ENCODE measurements at places on chromosomes 5 and 9.

DNA sequence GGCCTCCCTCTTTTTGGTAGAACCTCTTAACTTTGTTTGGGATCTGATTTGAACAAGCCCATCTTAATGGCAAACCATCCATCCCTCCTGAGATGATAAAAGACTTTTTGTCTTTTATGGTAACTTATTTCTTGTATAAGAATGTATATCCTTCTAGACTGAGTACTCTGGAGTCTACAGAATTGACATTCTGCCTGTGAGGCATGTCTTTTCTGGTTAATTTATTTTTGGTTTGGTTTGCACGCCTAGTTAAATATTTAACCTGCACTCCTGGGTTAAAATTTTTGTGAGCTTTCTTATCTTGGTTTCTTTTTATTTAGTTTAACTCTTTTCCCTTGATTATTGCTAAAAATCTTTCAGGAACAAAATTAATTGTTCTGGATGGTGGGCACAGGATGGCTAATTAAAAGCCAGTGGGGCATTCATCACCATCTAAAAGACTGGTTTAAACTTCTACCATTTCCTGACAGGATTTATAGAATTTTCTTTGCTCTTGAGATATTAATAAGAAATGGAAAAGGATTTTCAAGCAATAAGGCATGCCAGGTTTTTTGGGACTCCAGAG lies 50.3 kb downstream of the PHAX start:
- DNase-seq: no peak

GRCh38 chr9:97710356-97711222 lies 13.4 kb upstream of the XPA start:
- DNase-seq: peak; percentile 68

DNA sequence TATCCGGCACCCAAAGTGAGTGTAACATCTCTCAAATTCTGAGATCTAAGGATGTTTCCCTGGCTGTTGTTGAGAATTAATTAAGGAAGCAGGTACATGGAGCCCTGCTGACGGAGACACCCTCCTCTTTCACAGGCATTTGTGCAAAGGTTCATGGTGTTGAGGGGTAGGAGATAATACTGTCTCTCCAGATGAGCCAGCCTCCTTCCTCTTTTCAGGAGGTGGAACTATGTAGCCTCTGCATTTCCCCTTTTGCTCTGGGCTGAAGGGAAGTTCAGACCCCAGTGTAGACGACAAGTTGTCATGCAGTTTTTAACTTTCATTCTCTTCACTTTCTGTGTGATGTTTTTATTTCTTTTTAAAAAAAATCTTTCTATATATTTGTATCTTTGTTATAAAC lies 107.5 kb downstream of the GALNT10 start:
- DNase-seq: no peak

GRCh38 chr5:122404653-122405362 lies 92.8 kb downstream of the SNCAIP start:
- DNase-seq: no peak

DNA sequence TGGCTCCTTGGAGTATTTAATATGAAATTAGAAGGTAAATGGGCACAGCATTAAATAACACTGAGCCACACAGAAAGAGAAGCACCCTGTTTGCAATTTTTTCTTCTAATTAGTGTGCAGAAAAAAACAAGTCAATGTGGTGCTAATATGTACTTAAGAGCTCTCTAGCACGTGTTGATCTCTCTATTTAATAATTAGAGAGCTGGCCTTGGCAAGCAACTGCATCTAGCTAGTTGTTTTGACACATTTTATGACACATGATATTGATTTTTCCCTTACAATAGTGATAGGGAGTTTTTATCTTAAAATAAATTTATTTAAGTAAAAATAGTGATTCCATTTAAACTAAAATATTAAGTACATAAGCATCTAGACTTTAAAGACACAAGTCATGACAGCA lies 54.5 kb upstream of the NUDT12 start:
- no peak for DNase-seq

GRCh38 chr9:137975527-137975913 lies 97.9 kb downstream of the CACNA1B start:
- DNase-seq: no peak

DNA sequence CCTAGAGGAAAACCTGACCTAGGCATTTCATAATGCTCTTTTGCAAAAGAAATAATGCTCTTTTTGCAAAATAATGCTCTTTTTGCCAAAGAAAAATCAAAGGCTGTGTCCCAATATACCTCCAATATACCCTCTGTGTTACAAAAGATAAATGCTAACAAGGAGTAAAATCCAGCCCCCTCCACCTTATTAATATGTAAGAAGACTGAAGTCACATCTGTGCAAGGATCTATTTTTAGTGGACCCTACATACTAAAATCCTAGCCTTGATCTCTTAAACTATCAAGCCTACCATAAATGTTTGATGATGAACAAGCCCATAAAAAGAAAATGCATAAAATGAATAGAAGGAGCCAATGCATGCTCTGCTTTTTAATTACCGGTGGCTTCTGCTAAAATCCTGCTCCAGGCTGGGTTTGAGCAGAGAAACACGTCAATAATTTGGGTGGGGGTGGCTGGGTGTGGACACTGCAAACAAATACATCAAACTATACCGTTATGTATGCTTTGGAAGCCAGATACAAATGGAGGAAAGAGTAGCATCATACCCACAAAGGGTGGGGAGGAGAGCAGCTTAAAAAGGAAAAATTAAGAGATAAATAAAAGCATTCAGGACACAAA lies 131.6 kb downstream of the SEMA6A start:
- no peak for DNase-seq

DNA sequence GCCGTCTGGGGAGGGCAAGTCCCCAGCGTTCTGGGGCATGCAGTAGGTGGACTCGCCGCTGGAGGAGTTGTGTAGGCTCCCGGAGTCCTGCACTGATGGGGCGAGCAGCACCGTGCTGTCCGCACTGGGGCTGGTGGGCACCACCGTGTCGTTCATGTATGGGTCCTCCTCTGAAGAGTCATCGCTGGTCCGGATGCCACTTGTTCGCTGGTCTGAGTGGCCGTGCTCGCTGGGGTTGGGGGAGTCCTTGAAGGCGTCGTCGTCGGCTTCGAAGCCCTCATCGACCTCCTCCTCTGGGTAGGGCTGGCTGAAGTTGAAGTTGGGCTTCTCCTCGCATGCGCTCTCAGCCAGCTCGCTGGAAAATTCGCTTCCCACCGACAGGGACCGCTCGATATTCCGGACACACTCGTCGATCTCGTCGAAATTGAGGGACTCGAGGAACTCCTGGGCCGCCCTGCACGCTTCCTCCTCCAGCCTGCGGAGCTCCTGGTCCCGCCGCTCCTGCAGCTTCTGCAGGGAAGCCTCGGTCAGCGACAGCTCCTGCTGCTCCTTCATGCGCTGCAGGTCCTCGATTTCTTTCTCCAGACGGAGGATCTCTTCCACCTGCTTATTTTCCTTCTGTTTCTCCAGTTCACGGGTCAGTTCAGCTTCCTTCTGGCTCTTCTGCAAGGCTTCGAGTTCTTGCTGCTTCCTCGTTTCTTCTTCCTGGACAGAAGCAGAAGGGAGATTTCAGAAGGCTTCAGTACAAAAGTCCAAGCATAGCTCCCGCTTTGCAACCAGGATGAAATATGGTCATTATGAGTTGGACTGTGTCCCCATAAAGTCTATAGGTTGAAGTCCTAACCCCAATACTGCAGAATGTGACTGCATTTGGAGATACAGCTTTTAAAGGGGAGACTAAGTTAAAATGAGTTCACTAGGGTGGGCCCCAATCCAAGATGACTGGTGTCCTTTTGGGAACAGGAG lies 84.6 kb upstream of the RETREG1 start:
- no peak for DNase-seq

GRCh38 chr9:121721770-121722169 lies 70.3 kb downstream of the DAB2IP start:
- no peak for DNase-seq

GRCh38 chr9:132582276-132582785 lies at the start of gene BARHL1:
Gene BARHL1, plus strand, starts transcription at chr9:132582606. Its CDS starts 192 bp downstream, at chr9:132582798.
- DNase-seq: no peak

GRCh38 chr9:87139099-87139730 lies 191.9 kb upstream of the GAS1 start:
- DNase-seq: no peak

GRCh38 chr9:127741831-127742434 lies 6.8 kb upstream of the TOR2A start:
- DNase-seq: peak; percentile 33

- no peak for DNase-seq
Observed at GRCh38 chr9:70392850-70393249, 21.6 kb downstream of the KLF9 start.

DNA sequence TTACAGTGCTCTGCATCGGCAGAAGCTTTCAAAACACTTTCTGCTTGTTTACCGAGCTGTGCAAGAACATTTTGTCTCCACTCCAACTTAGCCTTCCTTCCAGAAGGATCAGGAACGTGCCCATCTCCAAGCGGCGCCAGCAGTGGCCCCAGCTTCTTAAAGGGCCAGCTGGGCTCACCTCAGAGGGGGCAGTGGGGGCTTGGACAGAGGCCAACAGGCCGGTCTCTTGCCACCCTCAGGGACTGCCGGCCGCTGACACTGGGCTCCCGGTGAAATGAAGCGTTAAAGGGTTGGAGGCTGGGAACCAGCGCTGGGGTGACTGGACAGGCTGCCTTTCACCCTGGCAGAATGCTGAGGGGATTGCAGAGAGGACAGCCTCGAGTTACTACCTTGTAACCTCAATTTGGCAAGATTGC lies 67.0 kb upstream of the RNU6ATAC start:
- DNase-seq: no peak

GRCh38 chr5:56822981-56823380 lies 7.6 kb downstream of the MAP3K1 start:
- DNase-seq: no peak

DNA sequence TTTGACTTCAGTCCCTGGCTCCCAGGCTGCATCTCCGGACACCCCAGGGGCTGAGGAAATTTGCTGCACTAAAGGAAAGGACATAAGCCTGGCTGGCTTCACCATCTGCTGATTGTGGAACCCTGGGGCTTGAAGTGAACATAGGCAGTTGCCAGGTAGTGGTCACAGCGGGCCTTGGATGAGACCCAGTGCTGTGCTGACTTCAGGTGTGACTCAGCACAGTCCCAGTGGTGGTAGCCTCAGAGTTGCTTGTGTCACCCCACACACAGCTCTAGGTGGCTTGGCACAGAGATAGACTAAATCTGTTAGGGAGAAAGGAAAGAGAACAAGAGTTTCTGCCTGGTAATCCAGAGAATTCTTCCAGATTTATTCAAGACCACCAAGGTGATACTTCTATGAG lies 36.1 kb upstream of the RUSC2 start:
- no peak for DNase-seq

GRCh38 chr5:150017226-150018005 lies 16.9 kb downstream of the HMGXB3 start:
- DNase-seq: peak; percentile 37

- no peak for DNase-seq
Observed at GRCh38 chr5:9615331-9615730, 14.8 kb downstream of the TAS2R1 start.

DNA sequence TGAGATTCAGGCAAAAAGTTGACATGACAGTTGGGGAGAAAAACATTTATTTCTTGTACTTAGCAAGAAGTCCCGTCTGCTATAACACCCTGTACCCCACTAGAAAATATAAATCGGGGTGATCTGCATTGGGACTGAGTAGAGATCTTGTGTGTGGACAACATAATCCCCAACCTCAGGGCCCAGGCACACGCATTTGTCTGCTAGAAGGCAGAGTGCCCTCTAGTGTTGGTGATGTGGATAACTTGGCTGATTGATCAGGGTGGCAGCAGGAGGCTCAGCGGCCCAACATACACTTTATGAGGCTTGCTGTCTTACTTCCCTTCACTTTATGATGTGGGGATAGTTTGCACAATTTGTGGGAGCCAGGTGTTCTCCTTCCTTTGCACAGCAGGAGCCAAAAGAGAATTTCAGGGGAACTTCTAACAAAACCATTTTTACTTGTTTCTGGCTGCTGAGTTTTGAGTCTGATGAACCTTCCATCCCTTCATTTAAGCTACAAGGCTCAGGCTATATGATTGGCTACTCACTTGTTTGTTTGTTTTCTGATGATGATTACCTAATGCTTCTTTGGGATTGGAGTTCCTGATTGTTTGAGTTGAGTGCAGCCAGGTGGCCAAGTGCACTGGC lies 263.2 kb downstream of the DMAC1 start:
- DNase-seq: peak; percentile 48

DNA sequence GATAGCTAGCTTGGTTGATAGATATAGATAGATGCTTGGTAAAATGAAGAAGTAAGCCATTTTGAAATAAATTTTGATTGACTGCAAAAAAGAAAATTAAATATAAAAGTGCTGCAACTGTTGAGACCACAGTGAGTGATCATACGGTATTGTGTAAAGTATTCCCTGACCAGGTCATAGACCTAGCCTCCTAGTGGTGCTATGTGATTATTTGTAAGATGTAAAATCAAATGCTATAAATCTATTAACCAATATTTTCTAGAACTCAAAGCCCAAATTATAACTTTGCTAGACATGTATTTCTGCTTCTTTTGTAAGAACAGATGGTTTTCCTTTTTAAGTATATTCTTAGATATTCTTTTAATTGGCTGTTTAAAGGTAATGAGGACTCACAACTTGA lies 480.2 kb upstream of the PTPRD start:
- DNase-seq: no peak

DNA sequence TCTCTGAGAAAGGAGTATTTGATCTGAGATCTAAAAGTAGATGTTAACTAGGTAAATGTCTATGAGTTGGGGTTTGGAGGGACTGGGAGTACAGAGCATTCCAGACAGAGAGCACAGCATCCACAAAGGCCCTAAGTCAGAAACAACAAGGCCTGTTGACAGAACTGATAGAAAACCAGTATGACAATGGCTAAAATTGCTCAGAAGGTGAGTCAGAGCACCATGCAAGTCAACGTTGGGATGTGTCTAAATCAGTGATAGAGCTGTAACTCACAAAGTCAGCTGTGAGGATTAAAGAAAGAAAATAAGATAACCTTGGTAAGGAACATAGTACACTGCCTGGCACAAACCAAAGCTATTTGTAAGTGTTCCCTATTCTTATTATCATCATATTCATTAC lies 124.0 kb downstream of the CETN3 start:
- no peak for DNase-seq

GRCh38 chr9:135296735-135297455 lies 182.7 kb upstream of the PPP1R26 start:
- no peak for DNase-seq

DNA sequence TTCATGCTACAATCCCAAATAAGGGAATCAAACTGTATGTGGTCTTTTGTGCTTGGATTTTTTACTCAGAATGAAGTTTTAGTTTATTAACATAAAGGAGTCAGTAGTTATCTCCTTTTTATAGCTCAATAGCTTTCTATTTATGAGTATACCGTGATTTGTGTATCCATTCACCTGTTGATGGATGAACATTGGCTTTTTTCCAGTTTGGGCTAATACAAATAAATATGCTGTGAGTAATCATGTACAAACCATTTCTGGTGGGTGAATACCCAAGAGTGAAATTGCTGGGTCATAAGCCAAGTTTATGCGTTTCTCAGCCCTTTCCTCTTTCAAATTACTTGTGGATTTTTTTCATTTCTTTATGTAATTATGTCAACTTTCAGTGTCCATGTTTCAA lies 395.3 kb downstream of the OSTF1 start:
- no peak for DNase-seq

Data from fibroblast of upper back skin (primary cell).